ENCODE measurements at places on chromosomes 1 and 21.

GRCh38 chr1:97980530-97980929 lies 59.7 kb upstream of the DPYD start:
- DNase-seq = no peak

DNA sequence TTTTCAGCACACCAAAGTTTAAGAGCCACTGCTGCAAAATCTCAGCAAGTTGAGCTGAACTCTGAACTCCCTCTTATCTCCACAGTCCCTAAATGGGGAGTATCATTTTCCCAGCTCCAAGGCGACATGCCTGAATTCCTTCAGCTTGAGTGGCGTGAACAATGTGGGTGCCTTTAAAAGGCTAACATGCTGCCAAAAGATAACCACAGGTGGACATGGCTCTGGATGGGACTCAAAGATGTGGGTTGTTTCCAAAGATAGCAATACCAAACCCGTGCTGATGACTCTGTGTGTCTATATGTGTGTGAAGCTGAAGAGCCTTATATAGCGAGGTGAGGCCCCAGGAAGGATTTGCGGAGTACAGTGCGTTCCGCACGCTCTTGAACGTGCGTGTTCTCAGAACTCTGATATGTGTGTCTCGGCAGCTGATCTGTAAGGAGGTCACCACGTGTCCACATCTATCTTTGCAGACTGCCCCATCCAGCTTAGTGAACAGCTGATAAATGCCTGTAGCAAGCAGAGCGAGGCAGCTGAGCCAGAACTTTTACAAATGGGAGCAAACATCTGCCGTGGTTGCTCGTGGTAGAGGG lies 189.2 kb downstream of the DYRK1A start:
- DNase-seq = no peak

DNA sequence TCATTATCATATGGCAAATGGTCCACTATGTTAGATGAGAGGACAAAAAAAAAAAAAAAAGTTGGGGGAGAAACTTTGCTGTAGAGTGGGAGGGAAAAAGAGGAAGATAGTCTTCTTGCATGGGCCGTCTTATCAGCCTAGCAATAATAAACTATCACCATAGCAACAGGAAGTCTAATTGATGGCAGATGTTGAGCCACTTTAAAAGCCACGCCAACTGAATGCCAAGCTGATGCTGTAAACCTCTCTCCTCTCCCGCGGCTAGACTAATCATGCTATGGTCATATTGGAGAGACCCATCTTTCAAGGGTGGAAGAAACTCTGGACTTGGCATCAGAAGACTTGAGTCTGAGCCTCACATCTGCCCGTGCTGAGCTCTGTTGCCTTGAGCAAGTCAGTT lies 122.2 kb upstream of the HOOK1 start:
- DNase-seq = no peak

GRCh38 chr1:94955767-94956632 lies 29.1 kb upstream of the CNN3 start:
- no peak for DNase-seq

DNA sequence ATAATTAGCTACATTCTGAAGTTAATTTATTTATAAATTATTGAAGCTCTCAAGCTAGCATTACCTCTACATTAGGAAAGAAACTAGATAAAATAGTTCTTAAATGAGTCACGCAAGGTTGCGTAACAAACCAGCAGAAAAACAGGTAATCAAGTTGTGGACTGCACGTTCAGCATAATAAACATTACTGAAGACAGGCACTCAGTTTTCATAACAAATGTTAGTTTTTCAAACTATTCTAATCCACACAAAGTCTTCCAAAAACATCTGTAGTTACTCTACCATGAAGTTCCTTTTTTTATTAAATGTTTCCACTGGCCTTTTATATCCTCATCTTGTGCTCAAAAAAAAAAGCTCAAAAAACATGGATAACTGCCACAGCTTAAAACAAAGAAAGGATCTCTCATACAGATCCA lies 1.3 kb downstream of the TOR1AIP2 start:
- DNase-seq = no peak

- no peak for DNase-seq
Measured at GRCh38 chr1:168803806-168804510, 75.0 kb upstream of the DPT start.

DNA sequence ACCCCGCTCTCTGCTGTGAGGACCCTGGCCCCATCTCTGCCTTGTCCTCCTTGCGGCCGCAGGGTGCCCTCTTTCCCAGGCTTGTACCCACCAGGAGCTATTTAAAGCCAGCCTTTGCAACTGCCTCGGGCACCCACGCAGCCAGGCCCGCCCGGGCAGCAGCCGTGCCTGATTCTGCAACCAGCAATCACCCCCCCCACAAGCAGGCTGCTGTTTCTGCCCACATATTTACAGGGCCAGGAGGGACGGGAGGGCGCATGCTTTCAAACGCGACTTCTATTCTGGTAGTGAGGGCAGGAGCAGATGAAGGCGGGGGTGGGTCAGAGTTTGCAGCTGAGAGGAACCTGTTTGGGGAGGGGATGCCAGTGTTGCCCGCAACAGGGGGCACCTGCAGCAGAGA lies 13.6 kb downstream of the GABRD start:
- DNase-seq = no peak

DNA sequence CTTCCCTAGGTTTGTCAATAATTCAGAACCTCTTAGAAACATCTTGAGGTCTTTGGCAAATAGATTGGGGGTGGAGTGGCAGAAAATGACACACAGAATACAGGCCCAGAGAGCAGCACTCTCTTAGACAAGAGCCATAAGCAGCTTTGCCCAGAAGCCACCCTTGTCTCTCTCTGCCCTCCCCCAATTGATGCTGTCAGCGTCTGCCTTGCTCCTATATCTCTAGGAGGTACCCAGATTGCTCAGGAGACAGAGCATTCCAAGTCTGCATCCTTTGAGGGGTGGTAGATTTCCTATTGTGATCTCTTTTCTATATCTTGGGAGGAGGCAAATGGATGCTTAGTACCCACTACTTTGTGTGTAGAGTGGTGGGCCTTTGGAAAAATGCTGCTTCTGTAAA lies 1.8 kb downstream of the RGL1 start:
- DNase-seq = no peak

DNA sequence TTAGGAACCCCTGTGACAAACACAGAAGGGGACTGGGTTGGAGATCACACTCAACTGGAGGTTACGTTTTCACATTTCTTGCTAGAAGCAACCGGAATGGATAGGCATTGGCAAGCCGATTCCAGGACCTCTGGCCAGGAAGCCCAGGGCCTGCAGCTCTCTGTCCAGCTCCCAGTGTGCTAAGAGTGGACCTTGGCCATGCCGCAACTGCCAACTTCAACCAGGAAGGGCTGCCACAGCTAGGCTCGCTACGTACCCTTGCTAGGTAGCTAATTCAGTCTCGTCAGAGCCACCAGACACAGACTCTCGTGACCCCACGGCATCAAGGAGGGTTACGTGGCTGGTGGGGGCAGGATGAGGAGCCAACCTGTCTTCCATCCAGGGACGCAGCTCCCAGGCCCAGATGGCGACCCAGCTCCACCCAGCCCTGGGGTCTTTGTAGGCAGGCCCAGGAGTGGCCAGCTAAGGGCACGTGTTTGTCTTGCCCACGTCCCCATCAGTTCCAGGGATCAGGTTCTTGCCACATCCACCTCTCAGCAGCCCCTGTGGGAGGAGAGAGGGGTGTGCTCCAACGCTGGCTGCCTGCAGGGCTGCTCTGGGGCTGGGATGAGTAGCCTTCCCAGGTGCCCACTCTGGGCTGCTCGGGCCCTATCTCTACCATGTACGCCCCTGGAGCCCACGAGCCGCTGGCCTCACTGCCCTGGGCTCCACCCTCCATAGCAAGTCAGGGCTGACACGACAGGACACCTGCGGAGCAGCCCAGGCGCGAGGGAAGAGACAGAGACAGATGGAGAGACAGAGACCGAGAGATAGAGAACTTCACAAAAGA lies 39.2 kb downstream of the UBE2G2 start:
- DNase-seq = no peak

GRCh38 chr1:245588116-245588639 lies 433.4 kb downstream of the KIF26B start:
- no peak for DNase-seq

DNA sequence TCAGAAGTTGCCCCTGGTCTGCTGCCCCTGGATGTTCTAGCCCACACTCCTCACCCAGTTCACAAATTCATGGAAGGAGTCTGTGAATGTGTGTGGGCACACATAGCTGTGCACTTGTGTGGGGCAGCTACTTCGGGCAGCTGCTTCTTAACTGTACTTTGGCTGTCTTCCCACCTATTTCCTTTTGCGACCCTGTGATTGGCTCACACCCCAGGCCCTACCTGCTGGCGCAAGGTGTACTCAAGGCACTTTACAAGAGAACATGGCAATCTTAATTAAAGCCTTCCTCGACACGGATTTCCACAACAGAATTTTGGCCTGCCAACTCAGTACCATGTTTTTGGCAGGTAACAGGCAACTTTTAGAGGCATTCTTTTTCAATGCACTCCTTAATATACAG lies 86.5 kb upstream of the CTTNBP2NL start:
- DNase-seq = no peak

- DNase-seq = no peak
Measured at GRCh38 chr1:168676861-168677260, 52.1 kb downstream of the DPT start.

GRCh38 chr1:226870401-226871279 lies at the start of gene PSEN2:
Gene PSEN2 (plus strand): TSS chr1:226870616. CDS start chr1:226881908, 11,292 bp downstream.
- no peak for DNase-seq

DNA sequence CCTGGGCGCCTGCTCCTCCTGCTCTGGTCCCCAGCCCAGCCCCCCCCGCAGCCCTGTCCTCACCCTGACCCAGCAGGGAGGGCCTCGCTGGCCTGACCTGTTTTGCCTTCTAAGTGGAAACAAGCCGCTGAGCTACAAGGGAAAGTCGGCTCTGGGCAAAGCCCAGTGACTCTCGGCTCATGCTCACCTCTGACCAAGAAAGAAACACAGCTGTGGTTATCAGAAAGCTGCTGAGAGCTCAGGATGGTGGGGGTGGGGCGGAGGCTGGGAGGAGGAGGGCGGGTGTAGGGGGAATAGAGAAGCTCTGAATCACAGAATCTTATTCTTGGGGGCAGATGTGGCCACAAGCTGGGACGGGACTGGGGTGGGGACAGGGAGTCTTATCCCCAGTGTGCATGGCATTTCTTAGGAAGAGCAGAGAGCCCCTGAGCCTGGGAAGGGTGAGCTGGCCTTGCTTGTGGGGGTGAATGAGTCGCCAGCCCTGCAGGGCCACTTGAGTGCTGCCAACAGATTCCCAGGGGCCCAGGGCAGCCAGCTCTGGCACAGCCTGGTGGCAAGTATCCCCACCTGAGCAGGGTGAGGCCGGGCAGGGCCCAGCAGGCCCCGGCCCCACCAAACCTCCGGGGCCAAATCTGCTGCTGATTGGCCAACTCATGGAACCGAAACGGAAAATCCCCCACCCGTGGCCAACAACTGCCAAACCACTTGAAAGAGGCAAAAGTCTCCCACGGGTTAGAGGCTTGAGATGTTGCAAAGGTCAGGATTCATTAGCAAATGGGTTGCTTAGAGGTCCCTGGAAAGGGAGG lies 120.6 kb downstream of the SPSB1 start:
- no peak for DNase-seq

DNA sequence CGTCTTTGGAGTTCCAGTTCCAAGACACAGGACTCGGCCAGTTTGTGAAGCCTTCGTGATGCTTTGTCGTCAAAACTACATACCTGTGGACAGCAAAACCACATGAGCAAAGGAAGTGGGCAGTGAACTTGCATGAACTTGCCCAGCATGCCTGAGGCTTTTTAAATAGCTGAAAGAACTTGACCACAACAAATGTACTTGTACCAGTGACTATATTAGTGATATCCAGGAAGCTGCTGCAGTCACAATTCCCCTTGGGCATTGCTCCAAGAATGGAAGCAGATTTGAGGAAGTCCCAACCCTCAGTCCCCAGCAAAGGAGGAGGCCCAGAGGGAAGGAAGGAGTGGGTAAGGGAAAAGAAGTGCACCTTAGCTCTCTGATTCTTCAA lies 2.6 kb downstream of the FUCA1 start:
- no peak for DNase-seq

GRCh38 chr1:22334860-22335550 lies 116.6 kb upstream of the ZBTB40 start:
- DNase-seq = no peak

GRCh38 chr1:208235982-208236761 lies 8.0 kb downstream of the PLXNA2 start:
- no peak for DNase-seq

GRCh38 chr1:17065666-17066065 lies 11.8 kb upstream of the SDHB start:
- DNase-seq = no peak

- no peak for DNase-seq
Measured at GRCh38 chr1:47406966-47407365, 9.1 kb upstream of the FOXE3 start.

GRCh38 chr1:9822897-9823692 lies 670 bp downstream of the CLSTN1 start:
- DNase-seq = no peak

DNA sequence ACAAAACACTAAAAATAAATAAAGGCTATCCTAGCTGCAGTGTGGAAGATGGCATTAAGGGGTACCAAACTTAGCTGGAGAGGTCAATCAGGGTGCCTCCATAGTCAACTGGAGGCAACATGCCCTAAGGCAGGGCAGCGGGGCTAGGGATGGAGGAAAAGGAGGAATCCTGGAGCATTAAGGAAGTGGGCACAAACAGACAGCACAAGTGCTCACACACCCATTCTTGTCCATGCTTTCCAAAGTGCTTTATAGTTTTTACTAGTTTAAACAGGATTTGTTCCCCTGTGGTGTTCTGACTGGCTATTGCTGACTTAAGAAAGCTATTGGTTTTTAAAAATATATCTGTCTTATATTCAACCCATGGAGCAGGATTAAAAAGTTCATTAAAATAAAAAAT lies 33.3 kb downstream of the TCEANC2 start:
- no peak for DNase-seq

- no peak for DNase-seq
Measured at GRCh38 chr1:103527331-103527730, 1.8 kb downstream of the RNPC3 start.

- DNase-seq = no peak
Measured at GRCh38 chr1:167629681-167630567, at the start of gene RCSD1. Gene RCSD1 (plus strand): TSS chr1:167630232. CDS start chr1:167630424, 192 bp downstream.

- no peak for DNase-seq
Measured at GRCh38 chr1:154221278-154222001, 685 bp downstream of the UBAP2L start.

- DNase-seq = no peak
Measured at GRCh38 chr1:1833456-1833855, 55.2 kb upstream of the NADK start.

DNA sequence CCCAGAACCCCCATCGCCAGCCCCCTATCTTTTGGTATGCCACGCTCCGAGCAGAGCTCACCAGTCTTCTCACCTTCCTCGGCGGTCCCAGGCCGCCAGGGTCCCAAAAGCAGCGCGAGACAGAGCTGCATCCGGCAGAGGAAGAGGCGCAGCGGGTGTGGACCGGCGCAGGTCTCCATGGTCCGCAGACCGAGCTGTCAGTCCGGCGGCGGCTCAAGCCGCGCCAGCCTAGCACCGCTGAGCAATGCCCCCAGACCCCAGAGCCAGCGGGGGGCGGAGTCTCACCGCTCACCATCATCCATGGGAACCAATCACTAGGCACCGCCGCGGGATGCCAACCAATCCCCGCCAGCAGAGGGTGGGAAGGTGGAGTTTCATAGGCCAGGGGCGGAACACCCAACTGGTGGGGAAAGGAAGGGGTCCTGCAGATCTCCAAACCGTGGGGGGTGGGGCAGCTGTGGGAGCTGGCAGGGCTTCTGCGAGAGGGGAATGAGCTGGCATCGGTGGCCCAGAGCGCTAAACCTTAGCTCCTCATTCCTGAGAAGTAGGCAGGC lies at the start of gene EPHA10:
EPHA10 (minus strand) TSS at position 233 of the 554 bp plus-strand sequence; CDS start at position 179, 54 bp downstream.
- no peak for DNase-seq

GRCh38 chr1:197150336-197151005 lies 4.0 kb upstream of the ASPM start:
- no peak for DNase-seq

GRCh38 chr1:241269116-241269515 lies 87.9 kb downstream of the RGS7 start:
- no peak for DNase-seq

Data from iPS DF 19.7 (cell line).